Right renal cortex interstitium (tissue), 3 donors: ENCODE measurements at places on chromosomes 3 and 15.

DNA sequence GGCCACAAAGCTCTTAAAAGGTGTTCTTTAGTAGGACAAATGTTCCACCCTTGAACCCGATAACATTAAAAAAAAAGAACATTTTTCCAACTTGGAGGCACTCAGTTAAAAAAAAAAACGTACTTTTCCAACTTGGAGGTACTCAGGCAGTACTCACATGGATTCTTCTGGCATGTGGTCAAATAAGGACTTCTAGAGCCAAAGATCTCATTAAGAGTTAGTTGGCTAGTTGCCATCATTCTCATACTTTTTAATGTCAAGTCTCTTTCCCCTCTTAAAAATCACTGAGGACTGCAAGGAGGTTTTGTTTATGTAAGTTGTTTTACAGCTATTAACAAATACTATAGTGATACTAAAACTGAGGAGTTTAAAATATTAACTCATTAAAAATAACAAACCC is 101.0 kb downstream of the CADPS start:
- no peak for DNase-seq

DNA sequence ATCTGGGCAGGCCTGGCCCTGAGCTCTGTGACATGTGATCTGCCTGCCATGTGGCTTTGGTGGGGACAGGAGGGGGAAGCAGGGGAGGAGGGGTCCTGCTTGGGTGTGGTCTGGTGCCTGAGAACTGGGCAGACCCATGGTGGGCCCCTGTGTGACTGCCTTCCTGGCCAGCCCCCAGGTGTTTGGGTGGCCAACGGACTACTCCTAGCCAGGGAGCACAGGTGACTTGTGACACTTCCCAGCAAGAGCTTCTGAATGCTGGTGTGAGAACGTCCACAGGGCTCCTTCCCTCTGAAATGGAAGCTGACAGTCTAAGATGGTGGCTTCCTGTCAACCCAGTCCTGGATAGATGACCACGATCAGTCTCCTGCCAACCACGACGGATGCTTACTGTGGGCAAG is 136.1 kb upstream of the MEF2A start:
- no peak for DNase-seq

GRCh38 chr3:172561897-172562640 is 38.8 kb upstream of the TNFSF10 start:
- DNase-seq: no peak

- no peak for DNase-seq
Observed at GRCh38 chr3:98763076-98763475, at the start of gene ST3GAL6. Gene ST3GAL6 (plus strand): TSS chr3:98763340. CDS start chr3:98768441, 5,101 bp downstream.

GRCh38 chr15:97153356-97153965 is 807.0 kb upstream of the ARRDC4 start:
- no peak for DNase-seq

- DNase-seq: no peak
Observed at GRCh38 chr3:134039161-134039862, 9.6 kb upstream of the SLCO2A1 start.

- no peak for DNase-seq
Observed at GRCh38 chr3:192817053-192817452, 89.7 kb upstream of the FGF12 start.

- no peak for DNase-seq
Observed at GRCh38 chr3:156233876-156234275, 113.5 kb downstream of the KCNAB1 start.

DNA sequence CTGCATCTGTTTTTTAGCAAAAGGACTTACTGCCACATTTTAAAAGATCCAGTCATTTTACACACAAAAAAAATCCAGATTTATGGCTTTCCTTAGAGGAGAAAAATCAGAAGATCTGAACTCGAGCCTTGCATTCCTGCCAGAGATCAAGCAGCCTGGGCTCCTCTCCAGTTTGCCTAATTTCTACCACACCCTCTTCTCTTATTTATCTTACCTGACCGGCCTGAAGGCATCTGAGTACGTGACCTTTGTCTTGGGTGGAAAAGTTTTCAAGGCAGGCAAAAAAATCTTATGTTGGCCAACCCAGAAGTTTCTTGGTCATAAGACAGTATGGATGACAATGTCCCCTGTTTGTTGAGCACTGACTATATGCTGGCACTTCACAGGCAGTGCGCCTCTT is 60.3 kb downstream of the CHRD start:
- DNase-seq: no peak

DNA sequence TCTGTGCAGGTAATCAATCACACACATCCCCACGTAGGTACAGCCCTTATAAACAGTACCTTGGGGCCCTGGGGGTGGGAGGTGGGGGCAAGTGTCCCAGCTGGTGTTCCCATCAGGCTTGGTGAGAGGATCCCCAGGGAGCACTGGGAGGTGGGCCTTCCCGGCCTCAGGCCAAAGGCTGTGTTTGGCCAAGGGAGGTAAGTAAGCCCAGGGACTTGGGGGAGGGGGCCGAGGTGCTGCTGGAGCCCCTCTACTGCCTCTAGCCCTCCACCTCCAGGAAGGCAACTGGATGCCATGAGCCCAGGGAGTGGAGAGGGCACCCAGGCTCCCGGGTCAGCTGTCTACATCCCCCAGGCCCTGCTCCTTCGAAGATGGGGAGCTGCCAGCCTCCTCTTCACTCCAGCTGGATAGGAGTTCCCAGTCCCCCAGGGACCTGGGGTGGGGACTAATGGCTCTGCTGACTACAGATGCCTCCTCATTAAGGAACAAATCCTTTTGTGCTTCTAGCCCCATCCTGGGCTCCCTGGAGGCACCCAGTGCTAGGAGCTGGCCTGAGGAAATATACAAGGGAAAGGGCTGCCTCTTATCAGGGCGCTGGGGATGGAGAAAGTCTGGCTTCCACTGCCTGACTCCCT is 33.1 kb downstream of the RNU5B-1 start:
- DNase-seq: no peak

GRCh38 chr3:129607391-129608068 is 1.1 kb upstream of the PLXND1 start:
- no peak for DNase-seq

GRCh38 chr3:46453526-46454208 is 11.0 kb downstream of the LTF start:
- DNase-seq: no peak

DNA sequence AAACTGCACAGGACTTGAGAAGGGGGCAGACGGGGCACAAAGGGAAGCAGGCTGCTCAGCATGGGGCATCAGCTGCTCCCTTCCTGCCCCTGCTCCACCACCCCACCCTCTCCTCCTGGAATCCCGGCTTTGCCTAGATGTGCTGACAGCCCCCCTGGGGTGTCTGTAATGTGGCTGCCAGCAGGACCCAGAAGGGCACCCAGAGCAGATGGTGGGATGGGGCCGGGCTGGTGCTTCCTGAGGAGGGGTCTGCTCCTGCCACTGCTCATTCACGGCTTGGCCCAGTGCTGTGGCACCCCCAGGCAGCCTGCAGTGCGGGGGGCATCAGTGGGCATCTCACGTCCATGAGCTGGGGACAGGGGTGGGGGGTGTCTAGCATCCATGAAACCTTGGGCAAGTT is 10.2 kb downstream of the H1-8 start:
- DNase-seq: no peak

DNA sequence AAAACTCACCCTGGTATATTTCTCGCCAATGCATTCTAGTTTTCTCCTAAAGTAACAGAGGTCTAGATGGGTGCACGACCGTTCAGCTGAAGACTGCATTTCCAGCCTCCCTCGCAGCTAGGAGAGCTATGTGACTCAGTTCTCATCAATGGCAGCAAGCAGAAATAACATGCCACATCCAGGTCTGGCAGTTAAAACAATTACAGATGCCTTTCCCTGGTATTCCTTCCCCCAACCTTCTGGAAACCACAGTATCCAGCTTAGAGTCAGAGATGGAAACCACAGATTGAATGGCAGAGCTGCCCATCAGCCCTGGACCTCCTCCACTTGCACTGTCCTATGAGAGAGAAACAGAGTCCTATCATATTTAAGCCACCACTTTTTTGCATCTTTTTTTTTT is 4.8 kb downstream of the HAPLN3 start:
- no peak for DNase-seq

DNA sequence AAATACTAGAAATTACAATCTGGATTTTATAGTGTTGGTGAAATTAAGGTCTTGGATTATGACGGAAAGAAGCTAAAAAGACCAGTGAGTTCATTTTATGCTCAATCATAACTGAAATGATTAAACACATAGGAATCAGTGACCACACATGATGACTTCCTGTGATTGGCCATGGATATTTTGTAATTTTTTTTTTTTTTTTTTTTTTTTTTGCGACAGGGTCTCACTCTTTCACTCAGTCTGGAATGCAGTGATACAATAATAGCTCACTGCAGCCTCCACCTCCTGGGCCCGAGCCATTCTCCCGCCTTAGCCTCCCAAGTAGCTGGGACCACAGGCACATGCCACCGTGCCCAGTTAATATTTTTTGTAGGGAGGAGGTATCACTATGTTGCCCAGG is 47.4 kb downstream of the PAQR5 start:
- no peak for DNase-seq

GRCh38 chr15:77853008-77853328 is 220.3 kb upstream of the LINGO1 start:
- DNase-seq: no peak

DNA sequence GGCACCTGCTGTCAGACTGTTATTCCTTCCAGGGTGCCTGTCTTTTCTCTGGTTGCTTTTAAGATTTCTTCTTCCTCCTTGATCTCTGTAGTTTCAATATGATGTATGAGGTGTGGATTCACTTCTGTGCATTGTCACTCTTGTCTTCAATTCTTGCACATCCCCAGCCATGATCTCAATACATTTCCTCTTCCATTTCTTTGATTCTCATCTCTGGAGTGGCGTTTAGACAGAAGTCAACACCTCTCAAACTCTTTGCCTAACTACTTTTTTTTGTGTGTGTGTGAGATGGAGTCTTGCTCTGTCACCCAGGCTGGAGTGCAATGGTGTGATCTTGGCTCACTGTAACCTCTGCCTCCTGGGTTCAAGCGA is 224.4 kb upstream of the LYSMD4 start:
- no peak for DNase-seq

- DNase-seq: no peak
Observed at GRCh38 chr15:60384053-60384452, 13.7 kb downstream of the ANXA2 start.

GRCh38 chr3:98567666-98568270 is 25.6 kb downstream of the CPOX start:
- no peak for DNase-seq

GRCh38 chr3:52367891-52368880 is 52.1 kb downstream of the DNAH1 start:
- DNase-seq: no peak

- no peak for DNase-seq
Observed at GRCh38 chr3:58829321-58830000, 162.9 kb upstream of the FAM3D start.

DNA sequence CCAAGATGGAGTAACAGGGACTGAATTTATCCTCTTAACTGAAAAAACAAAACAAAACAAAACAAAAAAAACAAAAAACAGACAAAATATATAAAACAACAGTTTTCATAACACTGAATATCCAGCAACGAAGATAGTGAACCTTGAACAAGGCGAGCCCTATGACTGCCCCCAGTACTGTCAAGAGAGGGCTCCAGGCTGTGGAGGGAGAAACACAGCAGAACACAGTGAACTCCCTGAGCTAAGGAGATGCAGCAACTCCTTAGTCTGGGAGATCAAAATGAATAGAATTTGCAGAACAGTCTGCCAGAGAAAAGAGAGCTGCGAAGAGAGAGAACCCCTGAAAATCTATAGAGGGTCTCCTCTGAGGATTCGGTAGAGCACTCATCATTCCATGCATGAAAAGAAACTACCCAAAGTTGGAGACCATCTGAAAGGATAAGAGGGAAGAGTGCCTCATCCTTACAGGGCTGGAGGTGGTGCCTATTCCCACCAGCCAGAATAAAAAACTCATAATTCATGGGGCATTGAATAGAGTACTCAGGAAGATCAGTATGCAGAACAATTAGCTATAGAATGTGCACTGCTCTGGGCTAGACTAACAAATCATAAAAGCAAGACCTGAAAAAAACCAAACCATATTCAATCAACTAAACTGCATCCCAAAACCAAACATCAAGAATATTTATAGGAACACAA is 101.8 kb downstream of the FRMD4B start:
- DNase-seq: no peak

- no peak for DNase-seq
Observed at GRCh38 chr15:59953392-59953883, 50.7 kb upstream of the FOXB1 start.

- DNase-seq: peak; percentile 33
Observed at GRCh38 chr3:149575961-149576564, 81.8 kb downstream of the WWTR1 start.

DNA sequence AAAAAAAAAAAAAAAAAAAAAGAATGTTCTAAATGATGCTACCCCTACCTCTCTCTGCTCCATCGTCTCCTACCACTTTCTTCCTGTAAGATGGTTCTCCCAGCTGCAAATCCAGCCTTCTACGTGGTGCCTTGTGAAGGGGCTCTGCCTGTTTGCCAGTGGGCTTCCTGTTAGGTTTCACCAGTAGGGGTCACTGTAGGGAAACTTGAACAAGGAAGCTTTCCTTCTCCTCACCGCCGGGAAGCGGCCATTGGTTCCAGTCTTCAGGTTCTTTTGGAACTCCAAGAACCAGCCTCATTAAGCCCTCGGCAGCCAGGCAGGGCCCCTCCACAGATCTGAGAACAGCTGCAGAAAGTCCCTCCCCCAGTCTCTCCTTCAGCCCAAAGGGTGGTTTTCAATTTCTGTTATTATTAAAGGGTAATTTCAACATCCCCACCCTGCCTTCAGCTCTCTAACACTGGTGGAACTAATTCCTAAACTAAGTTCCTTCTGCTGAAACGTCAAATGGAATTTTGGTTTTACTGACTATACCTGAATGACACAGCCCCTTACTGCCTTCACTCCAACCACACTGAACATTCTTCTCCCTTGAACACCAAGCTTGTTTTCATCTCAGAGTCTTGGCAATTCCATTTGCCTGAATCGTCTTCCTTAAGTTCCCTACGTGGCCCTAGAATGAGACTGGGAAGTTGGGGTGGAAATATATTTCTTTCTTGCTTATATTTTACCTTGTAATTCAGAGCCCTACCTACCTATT is 13.5 kb downstream of the MCCC1 start:
- no peak for DNase-seq

GRCh38 chr15:58115692-58116091 is 22.5 kb upstream of the AQP9 start:
- DNase-seq: no peak

DNA sequence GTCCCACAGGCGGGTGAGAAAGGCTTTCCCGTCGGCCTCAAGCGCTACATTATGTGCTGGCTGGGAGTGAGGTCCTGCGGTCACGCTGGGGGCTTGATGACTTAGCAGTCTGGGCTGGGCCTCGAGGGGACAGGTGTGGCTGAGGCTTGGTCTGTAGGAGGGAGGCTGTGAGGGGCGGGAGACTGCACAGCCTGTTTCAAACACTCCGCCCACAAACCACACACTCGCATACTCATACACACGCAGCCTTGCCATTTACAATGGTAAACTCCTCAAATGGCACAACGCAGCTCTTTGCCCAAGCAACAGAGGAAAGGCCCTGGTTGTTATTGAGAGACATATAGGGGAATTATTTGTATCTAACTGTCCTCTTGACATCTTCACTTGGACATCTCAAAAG is 32.4 kb upstream of the RASGRF1 start:
- no peak for DNase-seq

- no peak for DNase-seq
Observed at GRCh38 chr3:34213478-34213877, 415.0 kb downstream of the PDCD6IP start.

- no peak for DNase-seq
Observed at GRCh38 chr3:160163229-160163878, 61.9 kb upstream of the C3orf80 start.
